ENCODE measurements at places on chromosomes 12 and 14.

DNA sequence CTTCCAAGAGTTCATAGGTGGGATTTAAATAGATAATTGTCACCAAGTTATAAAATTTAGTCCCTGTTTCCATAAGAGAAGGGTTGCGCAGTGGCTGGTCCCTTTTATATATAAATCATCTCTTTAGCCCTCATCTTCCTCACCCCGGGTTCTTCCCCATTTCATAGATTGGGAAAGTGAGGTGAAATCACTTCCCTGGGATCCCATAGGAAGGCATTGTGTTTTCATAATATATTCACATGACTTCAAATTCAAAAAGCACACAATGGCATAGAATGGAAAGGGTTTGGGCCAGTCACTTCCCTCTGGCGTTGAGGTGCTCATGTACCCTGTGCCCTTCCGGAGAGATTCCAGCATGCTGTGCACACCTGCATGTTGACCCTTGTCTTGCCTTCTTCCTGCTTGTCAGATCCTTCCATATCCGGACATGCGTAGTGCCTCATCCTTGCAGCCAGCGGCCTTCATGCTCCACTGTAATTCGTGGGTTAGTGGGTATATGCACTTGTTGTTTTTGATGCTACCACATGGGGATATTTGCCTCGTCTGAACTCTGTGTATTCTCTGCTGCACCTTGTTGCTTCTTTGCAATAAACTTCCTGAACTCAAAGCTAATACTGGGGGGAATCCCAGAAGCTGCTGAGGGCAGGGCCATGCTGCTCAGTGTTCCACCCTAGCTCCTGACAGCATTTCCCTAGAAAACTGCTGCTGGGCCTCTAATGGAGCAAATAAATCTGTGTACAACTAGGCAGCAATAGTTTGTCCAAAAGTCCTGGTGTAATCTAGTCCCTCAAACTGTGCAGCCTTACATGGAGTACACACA is 59.6 kb downstream of the ANAPC7 start:
- no peak for DNase-seq

DNA sequence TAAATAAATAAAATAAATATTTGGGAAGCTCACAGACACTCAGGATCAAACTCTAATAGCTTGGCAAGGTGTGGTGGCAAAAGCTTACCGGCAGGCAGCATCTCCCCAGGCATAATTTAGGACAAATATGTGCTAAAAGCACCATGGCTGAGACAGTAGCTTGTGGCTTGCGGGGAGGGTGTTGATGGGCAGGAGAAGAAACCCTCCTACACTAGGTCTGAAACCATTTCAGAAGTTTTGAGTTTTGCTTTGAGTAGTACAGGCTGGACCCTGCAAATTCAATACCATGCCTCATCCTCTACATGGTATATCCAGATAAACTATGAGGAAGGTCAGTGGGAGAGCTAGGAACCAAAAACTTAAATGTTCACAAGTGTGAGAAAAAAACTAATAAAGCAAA is 33.1 kb downstream of the MAP3K9 start:
- no peak for DNase-seq

DNA sequence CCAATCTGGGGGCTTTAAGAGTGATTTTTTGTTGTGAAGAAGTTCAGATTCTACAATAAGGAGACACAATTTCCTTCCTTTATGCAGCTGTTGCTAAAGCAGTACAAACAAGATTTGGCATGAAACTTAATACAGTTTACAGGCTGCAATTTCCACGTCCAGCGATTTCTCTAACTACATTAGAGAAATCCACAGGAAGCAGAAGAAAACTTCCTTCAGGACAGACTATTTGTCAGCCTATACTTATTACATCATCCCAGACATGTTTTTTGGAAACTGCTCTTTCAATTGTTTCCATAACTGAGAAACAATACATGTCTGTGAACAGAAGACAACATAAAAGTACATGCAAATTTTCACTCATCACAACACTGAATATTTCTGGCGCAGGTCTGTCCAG is 204.3 kb downstream of the TTC7B start:
- no peak for DNase-seq

GRCh38 chr14:60353420-60353819 is 104.4 kb downstream of the PPM1A start:
- DNase-seq, result no peak

GRCh38 chr12:120540445-120540844 is 6.3 kb downstream of the RNF10 start:
- no peak for DNase-seq

DNA sequence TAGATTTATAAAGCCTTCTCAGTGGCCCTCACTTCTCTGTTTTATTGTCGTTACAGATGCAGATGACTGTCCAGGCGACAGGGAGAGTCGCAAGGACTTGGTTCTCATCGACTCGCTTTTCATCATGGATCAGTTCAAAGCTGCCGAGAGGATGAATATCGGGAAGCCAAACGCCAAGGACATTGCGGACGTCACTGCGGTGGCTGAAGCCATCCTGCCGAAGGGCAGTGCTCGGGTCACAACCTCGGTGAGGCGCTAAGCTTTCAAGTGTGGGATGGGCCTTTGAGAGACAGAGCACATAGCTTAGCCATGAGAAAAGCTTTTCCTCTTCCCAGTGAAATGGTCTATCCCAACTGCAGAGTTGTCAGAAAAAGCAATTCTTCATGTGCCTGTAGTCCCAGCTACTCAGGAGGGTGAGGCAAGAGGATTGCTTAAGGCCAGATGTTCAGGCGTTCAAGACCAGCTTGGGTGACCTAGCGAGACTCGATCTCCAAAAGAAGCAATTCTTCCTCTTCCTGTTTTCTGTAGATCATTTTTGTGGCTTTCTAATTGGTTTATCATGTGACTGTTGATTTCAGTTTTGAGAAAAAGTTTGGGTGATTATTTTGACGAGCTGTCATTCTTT is 56.4 kb downstream of the EP400 start:
- no peak for DNase-seq

GRCh38 chr14:99004112-99004511 is 267.9 kb downstream of the BCL11B start:
- no peak for DNase-seq

DNA sequence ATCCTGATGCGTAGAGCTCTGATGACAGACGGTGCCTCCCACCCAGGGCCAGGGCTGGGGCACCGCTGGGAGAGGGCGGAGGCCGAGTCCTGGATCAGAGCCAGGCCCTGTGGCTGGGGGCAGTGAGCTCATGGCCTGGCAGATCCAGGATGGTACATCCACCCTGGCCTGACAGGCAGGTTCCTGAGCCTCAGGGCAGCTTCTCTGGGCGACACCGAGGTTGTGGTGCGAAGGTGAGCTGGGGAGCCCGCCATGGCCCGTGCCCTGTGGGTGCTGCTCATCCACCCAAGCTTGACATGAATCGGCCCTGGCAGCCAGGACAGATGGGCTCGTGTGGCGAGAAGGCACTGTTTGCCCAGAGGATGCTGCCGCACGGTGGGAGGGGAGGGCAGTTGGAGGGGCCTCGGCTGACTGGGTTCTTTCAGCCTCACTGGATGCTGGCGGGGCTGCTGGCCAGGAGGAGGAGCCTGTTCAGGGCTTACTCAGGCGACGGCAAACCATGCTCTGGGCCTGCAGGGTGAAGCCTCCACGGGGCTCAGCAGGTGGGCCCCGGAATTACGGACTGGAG is 16.6 kb downstream of the LRTM2 start:
- peak; percentile 89 for DNase-seq

DNA sequence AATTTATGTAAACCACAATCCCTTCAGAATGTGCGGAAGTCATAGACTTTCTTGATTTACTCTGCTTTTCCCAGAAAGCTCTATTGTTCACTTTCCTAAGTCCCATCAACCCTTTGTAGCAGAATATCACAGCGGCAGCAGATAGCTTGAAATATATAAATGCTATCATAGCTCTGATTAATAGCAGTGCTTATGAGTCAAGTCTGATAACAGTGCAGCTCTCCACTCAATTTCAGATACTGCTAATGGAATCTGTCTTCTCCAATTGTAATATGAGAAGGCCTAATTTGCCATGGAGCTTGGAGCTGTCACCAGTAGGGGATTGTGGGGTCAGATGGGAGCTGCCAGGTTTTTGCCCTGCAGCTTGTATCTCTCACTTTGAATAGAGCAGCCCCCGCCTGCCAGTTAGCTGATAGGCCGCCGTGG is 10.9 kb downstream of the TMEM260 start:
- no peak for DNase-seq

- peak; percentile 72 for DNase-seq
Measured at GRCh38 chr14:54920052-54920451, 17.4 kb upstream of the GCH1 start.

GRCh38 chr12:17949558-17950141 is 140.3 kb downstream of the RERGL start:
- no peak for DNase-seq

- DNase-seq, result no peak
Measured at GRCh38 chr14:91018481-91018880, 42.0 kb downstream of the RPS6KA5 start.

DNA sequence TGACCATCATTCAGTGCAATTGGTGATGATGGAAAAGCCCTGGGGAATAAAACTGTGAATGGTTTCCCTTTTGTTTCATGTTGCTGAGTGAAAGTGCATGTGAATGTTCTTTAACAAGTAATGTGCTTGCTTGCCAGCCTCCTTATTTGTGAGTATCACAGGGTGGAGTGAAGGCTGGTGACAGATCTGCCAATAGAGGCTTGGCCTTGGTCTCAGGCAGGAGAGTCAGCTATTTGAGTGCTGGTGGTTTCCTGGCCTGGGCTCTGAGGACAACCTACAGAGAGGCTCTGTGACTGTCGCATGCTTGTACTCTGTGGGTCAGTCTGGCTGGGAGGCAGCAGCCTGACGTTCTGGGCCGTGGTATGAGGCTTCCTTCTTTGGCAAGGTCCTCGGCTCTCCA is 20.7 kb downstream of the KRT85 start:
- no peak for DNase-seq

DNA sequence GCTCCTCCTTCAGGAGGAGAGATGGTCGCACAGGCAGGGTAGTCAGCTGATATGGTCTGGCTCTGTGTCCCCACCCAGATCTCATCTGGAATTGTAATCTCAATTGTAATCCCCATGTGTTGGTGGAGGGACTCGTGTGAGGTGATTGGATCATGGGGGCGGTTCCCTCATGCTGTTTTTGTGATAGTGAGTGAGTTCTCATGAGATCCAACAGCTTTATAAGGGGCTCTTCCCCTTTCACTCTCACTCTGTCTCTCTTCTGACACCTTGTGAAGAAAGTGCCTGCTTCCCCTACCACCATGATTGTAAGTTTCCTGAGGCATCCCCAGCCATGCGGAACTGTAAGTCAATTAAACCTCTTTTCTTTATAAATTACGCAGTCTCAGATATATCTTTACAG is 218.9 kb upstream of the TMTC1 start:
- no peak for DNase-seq

DNA sequence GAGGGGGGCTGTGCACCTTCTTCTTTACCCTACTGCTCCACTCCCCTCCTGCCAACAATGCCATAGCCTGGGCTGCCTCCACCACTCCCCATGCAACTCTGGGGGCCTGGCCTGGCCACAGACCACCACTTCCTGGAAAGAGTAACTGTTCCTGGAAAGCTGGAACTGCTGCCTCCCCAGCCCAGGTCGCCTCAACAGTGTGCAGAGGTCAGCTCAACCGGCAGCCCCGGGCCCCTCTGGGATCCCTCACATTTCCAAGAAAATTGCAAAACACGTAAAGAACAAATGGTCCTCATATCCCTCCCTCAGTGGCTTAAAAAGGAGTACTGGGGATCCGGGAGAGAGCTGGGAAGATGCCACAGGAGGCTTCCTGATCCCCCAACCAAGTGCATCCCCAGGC is 22.4 kb upstream of the DIO3 start:
- DNase-seq, result no peak

- DNase-seq, result no peak
Measured at GRCh38 chr12:29883525-29883924, 99.8 kb upstream of the TMTC1 start.

DNA sequence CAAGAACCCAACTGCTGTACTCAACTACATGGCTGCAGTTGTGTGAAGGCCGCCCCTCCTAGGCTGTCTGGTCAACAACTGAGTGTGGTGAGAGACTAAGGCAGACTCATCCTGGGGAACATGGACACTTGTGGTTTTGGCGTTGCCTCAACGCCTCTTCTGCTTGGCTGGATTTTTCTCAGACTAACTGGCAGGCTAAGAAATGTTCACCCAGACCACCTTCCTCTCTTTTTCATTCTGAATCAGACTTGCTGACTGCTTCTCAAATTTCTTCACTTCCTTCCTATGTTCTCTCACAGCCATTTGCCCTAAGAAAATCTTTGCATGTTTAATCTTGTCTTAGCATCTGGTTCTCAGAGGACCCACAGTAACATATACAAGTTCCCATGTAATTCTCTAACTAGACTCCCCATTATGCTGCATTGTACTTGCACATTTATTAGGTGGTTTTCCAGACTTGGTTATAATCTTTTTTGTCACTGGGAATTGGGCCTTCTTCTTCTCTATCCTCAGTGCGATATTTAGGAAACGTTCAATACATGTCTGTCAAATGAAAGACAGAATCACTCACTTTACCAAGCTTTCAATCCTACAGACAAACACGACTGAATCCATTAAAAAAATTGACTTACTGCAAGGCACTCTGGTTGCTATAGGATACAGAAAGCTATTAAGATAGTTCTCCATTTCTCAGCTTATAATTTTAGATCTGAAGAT is 327.6 kb downstream of the CCER1 start:
- DNase-seq, result no peak

DNA sequence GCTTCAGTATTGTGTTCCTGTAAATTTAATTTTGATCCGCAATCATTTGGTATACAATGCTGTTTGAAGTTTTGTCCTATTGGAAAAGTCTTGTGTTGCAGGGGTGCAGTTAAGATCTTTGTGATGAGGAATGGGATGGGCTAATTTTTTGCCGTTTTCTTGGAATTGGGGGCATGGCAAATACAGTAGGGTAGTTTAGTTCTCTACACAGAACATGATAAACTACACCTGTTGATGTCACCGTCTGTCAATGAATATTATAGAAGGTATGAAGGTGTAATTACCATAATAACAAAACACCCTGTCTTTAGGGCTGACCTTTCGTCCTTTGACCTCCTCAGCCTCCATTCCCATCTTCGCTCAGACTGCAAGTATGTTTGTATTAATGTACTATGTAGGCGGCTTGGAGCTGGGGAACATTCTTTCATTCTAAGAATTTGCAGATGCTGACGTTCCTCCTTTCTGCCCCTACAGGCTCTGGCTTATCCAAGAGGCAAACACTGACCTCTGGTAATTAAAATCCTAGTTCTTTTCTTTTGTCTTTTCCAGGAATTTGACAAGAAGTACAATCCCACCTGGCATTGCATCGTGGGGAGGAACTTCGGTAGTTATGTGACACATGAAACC is 1.7 kb downstream of the DYNLL1 start:
- DNase-seq, result no peak

DNA sequence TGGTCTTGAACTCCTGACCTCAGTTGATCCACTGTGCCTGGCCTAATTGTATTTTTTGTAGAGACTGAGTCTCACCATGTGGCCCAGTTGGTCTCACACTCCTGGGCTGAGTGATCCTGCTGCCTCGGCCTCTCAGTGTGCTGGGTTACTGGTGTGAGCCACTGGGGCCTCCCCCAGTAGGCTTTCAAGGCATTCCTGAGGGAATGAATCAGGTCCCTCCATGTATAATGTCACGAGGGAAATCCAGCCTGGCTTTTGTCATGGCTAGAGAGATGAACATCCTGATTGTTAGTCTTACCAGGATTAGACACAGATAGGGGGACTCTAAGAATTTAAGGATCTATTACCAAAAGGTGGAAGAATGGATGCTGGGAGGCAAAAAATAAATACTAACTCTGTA is 51.9 kb downstream of the CPSF2 start:
- DNase-seq, result no peak
